ENCODE measurements at places on chromosomes 12 and 14. TPM values are rescaled to one million over a fixed set of nuclear protein-coding genes. Genes with fewer than 3 reads are reported as not detected.

- ATAC-seq: peak; percentile 1
These were observed 711 bp downstream of the SBNO1 start for GRCh38 chr12:123363740-123364531.

GRCh38 chr14:35480119-35480769 is 53.7 kb upstream of the INSM2 start:
- ATAC-seq: no peak

GRCh38 chr12:63897931-63898330 is 53.4 kb downstream of the SRGAP1 start:
- ATAC-seq: no peak

DNA sequence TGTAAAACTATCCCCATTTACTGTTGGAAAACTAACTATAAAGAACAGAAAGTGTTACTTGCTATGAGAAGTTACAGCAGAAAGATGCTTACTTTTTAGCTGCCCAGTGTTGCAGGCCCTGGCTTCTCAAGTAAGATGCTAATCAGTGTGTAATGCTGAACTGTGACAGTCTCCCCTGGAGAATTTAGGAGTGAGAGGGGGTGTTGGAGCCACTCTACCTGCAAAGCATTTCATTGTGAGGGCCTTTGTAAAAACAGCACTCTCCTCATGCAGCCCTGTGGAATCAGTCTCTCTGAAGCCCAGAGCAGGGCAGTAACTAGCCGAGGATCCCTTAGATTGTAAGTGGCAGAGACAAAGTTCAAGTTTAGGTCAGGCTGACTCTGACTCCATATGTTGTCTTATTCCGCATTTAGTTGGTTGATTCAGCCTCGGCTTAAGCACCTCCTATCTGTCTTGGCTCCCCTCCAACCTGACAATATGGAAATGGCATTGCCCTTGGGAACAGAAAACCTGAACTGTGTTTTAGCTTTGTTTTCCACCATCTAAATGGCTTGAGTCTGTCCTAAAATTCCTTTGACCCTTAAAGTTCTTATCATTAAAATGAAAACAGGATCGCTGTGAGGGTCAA is 141.3 kb downstream of the PRKCH start:
- peak; percentile 83 for ATAC-seq

DNA sequence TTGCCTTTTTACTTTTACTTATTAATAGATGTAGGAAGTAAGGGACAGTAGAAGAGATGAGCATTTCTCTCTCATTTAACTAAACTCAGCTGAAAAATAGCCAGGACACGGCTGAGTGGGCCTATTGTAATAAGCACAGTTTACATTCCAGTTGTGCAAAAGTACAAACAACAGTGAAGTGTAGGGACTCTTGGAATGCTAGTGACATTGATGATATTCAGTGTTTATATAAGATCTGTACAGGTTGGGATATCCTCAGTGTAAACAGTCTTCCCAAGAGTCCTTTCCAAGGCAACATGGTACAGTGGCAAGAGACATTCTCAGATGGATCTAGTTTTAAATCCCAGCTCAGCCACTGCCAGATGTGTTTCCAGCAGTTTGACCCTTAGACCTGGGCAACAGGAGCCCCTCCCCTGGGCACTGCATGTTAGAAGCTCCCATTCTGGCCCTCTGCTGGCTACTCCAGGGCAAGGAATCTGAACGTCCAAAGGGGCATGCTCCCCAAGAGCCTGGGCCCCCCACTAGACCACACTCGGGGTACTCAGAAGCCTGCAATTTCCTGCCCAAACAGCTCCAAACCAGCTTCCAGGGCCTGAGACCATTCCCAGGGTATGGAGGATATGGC is 55.3 kb downstream of the STAB2 start:
- ATAC-seq: no peak

The GLIPR1L1 gene
- 1.9 TPM for total RNA-seq

The CLEC1A gene
- total RNA-seq: 1.2 TPM
